ENCODE measurements at places on chromosomes 7 and 10.
A peak's percentile ranks its signal among the peaks of the same experiment; 100 is the strongest.

GRCh38 chr10:129780901-129781795 is 182.9 kb downstream of the EBF3 start:
- no peak for DNase-seq

DNA sequence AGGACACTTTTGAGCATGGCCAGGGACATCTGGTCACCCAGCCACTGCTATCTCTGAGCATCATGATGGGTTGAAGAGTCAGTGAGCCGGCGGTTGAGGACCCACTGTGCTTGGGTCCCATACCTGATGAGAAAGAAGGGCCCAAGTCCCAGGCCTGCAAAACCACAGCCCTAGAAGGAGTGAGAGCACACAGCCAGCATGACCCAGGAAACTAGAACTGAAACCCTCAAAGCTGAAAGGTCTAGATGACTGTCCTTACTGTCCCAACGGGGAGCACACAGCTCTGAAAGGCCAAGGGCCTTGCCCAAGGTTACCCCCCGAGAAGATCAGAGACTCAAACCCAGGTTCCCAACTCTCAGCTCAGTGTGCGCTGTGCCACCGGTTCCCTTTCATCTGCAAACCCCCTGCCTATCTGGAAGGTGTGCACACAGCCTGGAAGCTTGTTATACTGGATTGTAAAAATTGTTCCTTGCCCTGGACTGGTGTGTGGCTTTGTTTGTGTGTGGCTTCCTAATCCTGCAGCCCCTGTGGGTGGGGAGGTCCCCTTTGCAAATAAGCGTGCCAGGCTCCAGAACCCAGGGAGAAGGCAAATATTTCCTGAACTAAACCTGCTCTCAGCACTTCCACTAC is 22.6 kb upstream of the PSAP start:
- DNase-seq, result no peak

DNA sequence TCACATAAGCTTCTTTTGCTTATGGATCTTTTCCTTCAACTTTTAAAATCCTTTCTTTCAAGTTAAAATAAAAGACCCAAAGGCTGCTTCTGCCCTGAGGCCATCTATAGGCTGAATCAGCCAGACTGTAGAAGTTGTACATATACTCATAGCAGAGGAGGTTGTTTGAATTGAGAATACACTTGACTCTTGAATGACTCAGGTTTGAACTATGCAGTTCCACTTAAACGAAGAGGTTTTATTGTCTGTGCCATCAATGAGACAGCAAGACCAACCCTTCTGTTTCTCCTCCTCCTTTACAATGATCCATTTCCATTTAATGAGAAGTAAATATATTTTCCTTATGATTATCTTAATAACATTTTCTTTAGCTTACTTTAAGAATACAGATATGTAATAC is 5.8 kb downstream of the ZNF365 start:
- peak; percentile 69 for DNase-seq

- no peak for DNase-seq
Measured at GRCh38 chr10:125145636-125146035, 14.7 kb downstream of the CTBP2 start.

DNA sequence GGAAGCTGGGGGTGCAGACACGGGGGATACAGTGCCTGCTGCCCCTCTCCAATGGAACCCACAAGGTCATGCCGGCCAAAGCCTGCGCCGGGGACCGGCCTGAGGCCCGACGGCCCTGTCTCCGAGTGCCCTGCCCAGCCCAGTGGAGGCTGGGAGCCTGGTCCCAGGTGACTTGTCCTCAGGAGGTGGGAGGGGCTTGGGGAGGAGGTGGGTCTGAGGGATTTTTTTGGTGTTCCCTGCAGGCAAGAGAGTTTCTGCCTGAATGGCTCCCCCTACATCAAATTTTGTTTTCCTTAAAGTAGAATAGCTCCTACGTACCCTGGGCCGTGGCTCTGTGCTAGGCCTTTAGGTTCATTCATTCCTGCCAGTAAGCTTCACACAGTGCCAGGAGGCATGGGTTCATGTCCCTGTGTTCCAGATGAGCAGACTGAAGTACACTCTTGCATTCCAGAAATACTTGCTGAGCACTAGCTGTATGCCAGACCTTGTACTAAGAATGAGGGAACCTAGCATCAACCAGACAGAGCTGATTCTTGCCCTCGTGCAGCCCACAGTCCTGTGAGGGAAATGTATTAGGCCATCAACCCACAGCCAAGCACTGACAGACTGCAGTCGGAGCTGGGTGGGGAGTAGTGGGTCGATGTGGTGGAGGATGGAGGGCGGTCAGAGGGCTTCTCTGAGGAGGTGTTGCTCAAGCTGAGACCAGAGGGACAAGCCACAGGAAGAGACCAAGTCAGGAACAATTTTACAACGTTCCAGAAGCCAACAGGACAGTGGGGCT is 31.1 kb downstream of the TBATA start:
- no peak for DNase-seq

DNA sequence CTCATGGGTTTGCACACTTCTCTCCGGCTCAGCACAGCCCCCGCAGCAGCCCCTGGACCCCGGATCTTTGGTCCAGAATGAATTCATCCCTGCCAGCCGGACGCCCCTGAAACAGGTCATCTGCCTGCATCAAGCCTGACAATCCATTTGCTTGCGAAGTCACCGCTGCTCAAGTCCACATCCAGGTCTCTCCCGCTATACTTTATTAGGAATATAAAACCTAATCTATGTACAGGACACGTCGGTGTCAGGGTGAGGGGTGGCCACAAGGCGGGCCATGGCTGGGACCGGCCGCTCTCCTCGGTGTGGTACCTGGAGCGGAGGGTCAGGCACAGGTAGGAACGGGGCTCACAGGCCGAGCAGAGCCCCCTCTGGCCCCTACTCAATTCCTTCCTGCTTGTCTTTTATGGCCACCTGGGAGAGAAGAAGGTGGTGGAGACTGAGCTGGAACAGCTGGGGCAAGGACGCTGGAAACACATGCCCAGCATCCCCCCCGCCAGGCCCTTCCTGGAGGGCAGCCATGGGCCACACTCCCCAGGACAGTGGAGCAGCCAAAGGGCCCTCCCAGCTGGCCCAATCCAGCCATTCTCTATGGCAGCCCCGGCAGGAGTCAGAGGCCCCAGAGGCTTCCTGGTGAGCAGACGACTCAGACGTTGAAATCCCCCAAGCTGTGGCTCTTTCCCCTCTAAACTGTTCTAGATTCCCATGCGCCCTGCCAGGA is 5.3 kb downstream of the POLR2J start:
- no peak for DNase-seq

DNA sequence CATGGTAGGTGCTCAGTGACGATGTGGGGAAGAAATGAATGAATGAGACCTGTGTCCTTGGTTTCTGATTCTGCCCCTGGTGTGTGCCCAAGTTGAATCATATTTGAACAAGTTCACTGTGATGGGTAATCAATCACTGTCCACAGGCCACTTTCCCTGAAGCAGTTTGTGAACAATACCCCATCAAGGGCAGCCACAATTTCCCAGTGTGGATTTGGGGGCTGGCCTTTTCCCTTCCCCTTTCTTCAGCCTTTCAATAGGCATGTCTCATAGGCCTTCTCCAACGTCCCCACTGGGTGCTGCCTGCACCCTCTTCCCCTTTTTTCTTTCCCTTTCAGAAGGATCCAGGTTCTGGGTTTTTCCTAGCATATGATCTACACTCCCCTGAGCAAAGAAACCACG is 64.7 kb downstream of the CREB5 start:
- no peak for DNase-seq

- no peak for DNase-seq
Measured at GRCh38 chr7:149321978-149322541, 60.1 kb downstream of the ZNF783 start.

GRCh38 chr10:3719024-3719843 is 65.8 kb downstream of the KLF6 start:
- DNase-seq, result no peak

DNA sequence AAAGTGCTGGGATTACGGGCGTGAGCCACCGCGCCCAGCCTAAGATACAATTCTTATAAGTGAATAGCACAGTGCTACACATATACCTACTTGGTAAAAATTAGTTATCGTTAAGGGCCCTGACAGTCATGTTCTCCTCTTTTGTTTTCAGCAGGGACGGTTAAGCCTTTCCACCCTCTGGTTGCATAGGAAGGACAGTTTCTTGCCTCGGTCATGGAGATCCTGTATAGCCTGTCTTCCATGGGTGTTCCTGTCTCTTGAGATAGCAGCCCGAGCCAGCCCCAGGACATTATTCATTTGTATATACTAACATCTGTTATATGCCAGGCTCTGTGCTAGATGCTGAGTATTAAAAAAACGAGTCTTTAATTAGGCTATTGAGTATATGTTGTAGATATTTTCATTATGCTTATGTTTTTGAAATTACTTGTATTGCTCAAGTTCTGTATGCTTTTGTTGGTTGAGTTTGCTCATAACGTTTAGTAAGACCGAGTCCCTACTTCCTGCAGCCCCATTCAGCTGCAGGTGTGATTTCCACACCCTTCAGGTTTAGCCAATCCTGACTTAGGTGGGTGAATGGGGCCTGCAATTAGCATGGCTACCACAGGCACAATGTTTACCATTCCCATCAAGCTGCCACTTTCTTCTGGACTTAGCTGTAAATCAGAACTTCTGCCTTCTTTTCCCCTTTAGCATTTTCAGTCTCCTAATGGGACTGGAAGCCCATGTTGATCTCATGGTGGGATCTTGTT is 24.8 kb downstream of the CCSER2 start:
- DNase-seq, result no peak

DNA sequence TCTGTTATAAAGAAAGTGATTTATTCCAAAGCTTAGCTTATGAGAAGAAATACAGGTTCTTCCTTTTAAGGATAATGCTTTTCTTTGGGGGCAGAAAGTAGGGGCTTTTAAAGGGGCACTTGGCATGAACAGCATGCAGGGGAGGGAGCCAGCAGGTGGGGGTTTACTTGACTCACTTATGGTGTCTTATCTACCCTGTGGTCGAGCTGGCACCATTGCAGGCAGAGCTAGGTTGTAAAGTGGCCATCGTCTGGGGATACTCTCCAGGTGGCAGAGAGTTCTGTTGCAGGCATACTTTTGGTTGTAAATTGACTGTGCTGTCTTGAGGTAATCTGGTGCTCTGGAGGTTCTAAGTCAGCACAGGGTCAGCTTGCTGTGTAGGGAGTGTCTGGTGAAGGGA is 26.3 kb upstream of the IFRD1 start:
- DNase-seq, result no peak

GRCh38 chr10:75910032-75910431 is 478.6 kb downstream of the LRMDA start:
- no peak for DNase-seq

GRCh38 chr10:13066527-13066926 is 33.4 kb upstream of the OPTN start:
- DNase-seq, result no peak

- no peak for DNase-seq
Measured at GRCh38 chr7:15471669-15471950, 90.2 kb downstream of the AGMO start.

- DNase-seq, result no peak
Measured at GRCh38 chr7:139043823-139044812, 8.3 kb upstream of the ZC3HAV1L start.

DNA sequence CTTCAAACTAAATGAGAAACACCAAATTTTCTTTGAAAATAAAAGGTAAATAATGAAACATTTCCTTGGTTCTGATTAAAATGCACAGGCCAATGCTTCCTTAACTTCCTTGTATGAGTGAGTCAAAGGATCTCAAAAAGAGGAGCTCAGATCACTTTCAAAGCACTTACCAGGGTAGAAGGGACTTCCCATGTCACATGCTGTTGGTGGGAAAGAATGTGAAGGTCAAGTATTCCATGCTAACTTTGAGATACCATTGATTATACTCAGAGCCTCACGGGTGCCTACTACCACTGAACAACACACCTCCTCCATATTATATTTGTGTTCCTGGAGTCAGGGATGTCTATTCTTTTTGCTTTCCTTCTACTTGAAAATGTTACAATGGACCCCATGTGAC is 233.5 kb upstream of the KIAA1217 start:
- DNase-seq, result no peak
